ENCODE measurements at places on chromosomes 1 and 21.

DNA sequence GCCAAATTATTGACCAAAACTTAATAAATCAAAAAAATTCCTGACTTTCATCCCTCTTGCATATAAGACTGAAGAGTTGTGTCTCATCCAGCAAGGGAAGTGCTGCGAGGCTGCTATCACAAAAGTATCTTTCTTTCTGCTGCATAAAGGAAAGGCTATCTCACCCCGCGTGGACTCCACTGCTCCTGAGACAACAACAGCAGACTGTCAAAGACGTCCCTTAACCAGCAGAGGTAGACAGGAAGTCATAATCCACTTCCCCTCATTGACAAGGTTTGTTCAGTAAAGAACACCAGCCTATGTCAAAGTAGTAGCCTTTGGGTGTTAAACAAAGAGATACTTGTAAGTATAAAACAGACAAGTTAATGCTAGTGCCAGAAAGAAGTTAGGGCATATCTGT, 29.4 kb downstream of the VPS26C start:
- no peak for ATAC-seq

DNA sequence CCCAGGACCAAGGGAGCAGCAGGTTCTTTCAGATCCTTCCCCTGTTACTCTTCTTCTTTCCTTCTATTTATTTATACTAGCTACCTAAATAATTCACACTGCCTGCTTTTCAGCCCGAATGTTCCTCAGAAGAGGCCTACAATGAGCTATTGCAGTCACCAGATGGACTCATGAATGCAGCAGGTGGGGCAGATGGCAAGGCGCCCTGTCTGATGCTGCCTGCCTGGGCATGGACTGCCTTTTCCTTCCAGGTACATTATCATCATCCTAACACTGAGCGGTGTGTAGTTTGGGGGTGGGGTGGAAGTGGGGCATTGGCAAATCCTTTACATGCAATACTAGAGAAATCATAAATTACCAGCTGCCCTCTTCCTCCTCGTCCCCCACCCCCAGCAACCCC, 17.6 kb downstream of the ESRRG start:
- no peak for ATAC-seq

GRCh38 chr1:43880604-43881003, 53.0 kb upstream of the ARTN start:
- no peak for ATAC-seq

- no peak for ATAC-seq
Measured at GRCh38 chr1:77412069-77412819, 130.4 kb downstream of the AK5 start.

DNA sequence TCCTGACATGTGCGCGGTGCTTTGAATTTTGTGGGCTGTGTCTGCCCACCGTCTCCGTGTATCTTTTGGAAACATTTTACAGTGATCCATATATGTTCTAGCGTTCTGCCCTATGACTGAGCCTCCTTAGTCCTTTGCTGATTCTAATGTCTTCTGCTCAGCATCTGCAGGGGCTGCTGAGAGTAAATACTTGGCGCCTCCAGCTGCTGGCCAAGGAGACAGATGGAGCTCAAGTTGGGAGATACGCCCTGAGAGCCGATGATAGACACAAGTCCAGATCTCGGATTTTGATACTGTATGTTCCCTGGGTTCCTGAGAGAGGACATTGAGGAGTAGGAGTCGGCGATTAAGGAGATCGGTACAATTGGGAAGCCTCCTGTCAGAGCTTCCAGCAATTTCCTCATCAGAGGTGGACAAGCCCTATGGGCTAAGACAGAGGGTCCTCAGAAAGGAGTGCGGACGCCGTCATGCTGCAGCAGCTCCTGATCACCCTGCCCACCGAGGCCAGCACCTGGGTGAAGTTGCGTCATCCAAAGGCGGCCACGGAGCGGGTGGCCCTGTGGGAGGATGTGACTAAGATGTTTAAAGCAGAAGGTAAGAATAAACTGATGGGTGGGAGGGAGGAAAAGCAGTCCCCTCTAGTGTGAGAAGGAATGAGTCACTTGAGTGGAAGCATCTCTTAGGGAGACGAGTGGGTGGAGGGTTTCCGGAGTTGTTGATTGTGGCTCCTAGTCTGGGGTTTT, 390 bp downstream of the ZFP69B start:
- peak; percentile 86 for ATAC-seq

DNA sequence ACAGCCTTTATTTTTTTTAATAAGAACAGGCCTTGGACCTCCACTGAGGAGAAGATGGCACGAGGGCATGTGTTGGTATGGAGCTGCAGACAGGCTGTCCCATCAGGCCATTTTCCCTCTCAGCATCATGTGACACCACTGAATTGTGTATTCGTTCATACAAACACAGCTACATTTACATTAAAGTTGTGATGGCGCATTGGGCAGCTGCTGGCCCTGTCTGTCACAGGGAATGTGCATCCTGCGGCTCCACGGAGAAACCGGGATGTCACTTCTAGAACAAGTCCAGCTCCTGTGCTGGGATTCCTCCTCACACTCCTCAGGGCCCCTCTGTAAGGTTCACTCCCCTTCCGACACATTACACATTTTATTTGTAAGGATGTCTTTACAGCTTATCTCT, 147.6 kb upstream of the TNR start:
- ATAC-seq = no peak

GRCh38 chr1:24391882-24392603, 21.5 kb downstream of the STPG1 start:
- ATAC-seq = peak; percentile 82

GRCh38 chr1:239926184-239926583, 165.5 kb upstream of the FMN2 start:
- no peak for ATAC-seq

- no peak for ATAC-seq
Measured at GRCh38 chr1:230977761-230978490, 735 bp downstream of the TTC13 start.

GRCh38 chr1:65992831-65993271, 200.2 kb downstream of the PDE4B start:
- ATAC-seq = no peak

GRCh38 chr1:116910379-116911187, 867 bp downstream of the PTGFRN start:
- ATAC-seq = peak; percentile 68

- ATAC-seq = no peak
Measured at GRCh38 chr1:235883261-235883927, 16.7 kb upstream of the LYST start.

DNA sequence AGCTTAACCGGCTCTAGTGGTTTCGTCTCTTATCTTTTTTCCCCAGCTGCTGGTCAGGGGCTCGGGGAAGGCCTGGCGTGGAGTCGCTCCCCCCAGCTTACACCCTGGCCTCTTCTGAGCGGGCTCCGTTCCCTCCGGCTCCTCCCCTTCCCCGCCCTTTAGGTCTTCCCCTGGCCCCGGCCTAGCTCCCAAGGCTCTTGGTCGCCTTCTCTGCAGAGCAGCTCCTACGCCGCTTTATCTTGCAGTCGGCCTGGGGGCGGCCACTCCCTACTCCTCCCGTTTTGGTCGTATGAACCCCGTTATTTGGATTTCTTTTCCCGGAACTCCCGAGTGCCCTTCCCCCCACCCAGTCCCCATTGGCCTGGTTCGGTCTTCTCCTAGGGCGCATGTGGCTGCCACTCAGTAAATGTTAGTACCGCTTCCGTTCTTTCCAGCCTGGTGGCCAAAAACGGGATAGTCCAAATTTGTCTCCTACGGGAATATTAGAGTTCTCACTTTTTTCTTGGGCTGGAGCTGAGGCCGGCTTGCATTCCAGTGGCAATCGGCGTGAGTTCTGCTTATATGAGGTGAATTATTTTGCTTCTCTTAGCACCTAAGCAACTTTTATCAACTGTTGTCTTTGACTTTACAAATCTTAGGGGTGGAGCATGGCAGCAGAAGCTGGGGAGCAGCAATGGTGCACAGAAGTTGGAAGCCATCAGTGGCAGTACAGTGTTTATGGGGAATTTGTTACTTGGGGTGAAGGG, 467 bp downstream of the THRAP3 start:
- peak; percentile 66 for ATAC-seq

- no peak for ATAC-seq
Measured at GRCh38 chr1:33341190-33341589, 20.3 kb upstream of the A3GALT2 start.

DNA sequence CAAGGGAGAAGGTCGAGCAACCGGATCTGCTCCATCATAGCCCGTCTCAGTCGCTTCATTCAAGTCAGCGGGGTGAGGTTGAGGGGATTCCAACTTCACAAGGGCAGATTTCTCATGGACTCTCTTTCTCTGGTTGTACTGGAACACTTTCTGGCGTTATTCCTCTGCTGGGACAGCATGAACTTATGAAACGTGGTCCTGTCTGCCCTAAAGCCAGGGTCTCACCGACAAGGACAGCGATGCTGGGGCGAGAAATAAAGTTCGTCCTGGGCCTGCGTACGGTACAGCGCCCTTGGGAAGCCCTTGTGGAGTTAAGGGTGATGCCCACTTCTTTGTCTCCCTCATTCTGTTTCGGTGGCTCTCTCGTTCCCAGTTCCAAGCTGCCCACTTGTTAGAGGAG, 1.3 kb upstream of the FLVCR1 start:
- no peak for ATAC-seq

DNA sequence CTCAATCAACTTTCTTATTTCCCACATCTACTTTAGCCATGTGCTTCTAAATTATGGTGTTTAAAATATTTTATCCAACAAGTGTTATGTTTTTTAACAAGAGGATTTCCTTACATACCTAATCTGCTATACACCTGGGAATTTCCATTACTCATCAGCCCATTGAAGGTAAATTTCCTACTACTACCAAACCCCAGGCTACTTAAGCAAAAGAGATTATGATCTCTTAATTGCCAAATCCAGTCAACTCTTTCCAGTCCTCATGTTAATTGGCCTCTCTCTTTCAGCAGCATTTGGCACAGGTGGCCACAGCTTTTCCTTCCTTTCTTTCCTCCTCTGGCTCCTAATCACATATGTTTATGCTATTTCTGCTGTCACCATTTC, 5.1 kb upstream of the C1orf162 start:
- no peak for ATAC-seq

DNA sequence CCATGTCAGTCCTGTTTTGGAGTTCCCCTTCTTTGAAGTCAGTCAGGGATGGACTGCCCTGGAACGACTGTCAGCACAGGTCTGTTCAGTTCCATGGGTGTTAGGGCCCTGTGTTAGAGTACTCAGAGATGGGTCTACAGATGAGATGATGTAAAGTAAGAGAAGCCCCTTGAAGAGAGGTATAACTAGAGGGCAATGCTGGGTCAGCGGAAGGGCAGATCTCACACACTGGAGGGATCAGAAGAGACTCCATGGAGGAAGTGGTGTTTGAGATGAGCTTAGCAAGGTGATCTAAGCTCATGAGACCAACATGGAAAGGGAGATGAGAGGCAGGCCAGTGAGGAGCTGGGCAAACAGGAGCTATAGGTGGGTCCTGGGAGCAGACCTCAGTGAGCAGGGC, 7.6 kb downstream of the PPFIA4 start:
- no peak for ATAC-seq

- ATAC-seq = no peak
Measured at GRCh38 chr1:79785561-79785960, 779.0 kb upstream of the ADGRL4 start.

GRCh38 chr1:171420810-171421209, 64.5 kb upstream of the PRRC2C start:
- ATAC-seq = peak; percentile 85

DNA sequence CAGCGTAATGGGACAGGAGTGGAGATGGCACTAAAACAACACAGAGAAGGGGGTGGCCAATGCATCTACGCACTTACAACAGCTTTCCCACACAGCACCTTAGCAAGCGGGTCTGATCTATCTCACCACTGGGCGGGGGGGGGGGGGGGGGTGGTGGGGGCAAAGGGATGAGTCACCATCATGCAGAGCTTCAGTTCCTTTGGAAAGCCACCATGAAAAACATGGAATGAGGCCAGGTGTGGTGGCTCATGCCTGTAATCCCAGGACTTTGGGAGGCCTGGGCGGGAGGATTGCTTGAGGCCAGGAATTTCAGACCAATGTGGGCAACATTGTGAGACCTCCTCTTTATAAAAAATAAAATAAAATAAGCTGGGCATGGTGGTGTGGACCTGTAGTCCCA, 47.2 kb downstream of the KLHDC7A start:
- no peak for ATAC-seq

DNA sequence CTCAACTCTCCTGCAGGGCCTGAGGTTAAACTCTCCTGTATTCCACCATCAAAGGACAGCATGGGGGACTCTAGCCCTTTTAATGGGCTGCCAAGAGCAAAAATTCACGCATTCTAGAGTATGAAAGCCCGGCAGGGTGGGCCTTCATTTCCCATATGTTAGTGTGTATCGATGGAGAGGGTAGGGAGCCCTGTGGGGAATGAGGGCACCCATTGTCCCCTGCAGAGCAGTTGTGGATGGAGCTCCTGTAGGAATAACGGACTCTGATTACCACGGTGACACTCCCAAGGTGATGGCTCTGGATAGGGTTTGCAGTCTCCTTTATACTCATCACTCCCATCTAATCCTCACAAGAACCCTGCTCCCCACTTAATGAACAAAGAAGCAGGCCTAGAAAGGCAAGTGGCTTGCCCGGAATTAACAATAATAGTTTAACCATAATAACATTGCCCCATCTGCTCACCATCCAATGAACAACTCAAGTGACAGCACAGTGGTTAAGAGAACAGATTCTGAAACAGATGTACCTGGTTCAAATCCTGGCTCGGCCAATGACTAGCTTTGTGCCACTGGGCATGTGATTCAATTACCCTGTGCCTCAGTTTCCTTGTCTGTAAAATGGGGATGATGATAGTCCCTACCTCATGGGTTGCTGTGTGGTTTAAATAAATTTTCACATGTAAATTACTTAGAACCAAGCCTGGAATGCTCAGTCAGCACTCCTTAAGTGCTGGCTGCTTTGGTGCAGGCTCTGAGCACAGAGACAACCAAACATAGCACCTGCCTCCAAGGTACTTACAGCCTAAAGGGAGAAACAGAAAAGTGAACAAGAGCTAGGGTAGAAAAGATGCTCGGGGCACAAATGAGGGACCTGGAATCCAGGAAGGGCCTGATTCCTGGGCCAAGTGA, 29.0 kb downstream of the HIVEP3 start:
- no peak for ATAC-seq

- no peak for ATAC-seq
Measured at GRCh38 chr1:214403431-214403830, 122.5 kb downstream of the SMYD2 start.

DNA sequence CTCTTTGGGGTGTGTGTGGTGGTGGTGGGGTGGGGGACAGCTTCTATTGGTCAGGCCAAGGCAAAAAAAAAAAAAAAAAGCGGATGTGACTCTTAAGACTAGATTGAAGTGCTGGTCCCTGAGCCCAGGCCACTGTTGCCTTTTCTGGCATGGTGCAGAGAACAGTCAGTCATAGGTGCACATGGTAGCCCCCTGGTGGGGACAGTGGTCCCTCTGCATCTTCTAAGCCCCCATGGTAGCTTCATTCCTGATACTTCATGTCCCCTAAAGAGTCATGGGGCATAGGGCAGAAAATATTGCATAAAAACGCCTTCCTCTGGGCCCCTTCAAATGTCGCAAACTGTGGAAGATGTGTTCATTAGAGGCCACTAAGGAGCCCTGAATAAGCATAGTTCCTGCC, 371.8 kb downstream of the NPHP4 start:
- ATAC-seq = no peak
